ENCODE measurements at places on chromosomes 1 and 21. TPM values are rescaled to one million over a fixed set of nuclear protein-coding genes. Genes with fewer than 3 reads are reported as not detected.

- no peak for DNase-seq
Observed at GRCh38 chr1:145701306-145701862, 5.8 kb downstream of the PDZK1 start.

DNA sequence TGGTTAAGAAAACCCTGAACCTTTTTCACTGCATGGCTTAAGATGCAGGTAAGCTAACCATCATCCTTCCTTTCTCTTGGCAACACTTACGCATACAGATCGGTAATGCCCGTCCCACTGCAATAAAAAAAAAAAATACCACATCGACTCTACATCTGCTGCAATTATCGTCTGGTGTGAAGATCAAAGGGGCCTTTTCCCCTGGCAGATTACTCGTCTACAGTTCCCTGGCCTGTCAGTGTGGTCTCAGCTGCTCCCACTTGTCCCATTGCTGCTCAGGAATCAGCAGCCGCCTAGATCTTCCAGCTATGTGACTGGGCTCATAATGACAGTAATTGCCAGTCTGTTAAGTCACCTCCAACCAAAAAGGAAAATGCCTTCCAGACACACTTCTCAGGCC is 133.1 kb downstream of the SETD4 start:
- no peak for DNase-seq

GRCh38 chr1:51612447-51612961 is 4.4 kb upstream of the OSBPL9 start:
- no peak for DNase-seq

DNA sequence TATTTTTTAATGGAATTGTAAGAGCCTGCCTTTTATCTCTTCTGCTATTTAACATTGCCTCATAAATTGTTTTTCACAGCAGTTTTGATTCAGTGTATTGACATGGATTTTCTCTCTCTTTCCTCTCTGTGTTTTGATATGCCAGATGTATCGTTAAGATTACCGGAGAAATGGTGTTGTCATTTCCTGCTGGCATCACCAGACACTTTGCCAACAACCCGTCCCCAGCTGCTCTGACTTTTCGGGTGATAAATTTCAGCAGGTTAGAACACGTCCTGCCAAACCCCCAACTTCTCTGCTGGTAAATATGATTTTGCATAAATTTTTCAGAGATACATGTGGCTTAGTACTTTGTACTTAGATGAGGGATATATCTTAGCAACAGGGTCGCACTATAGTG is 23.1 kb upstream of the DYNLT5 start:
- DNase-seq: no peak

- DNase-seq: no peak
Observed at GRCh38 chr1:205568135-205568468, 63.6 kb downstream of the CDK18 start.

DNA sequence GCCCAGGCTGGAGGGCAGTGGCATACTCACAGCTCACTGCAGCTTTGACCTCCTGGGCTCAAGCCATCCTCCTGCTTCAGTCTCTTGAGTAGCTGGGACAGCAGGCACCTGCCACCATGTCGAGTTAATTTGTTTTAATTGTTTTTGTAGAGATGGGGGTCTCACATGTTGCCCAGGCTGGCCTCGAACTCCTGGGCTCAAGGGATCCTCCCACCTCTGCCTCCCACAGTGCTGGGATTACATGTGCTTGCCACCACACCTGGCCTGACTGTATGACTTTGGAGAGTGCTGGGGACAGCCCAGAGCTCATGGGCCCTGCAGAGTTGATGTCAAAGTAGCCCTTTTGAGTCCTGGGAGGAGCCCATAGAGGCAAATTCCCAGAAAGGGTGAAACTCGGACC is 1.8 kb downstream of the OBSCN start:
- DNase-seq: no peak

- no peak for DNase-seq
Observed at GRCh38 chr1:108814343-108815125, 42.4 kb downstream of the AKNAD1 start.

The UBL4B gene
- not detected for total RNA-seq

DNA sequence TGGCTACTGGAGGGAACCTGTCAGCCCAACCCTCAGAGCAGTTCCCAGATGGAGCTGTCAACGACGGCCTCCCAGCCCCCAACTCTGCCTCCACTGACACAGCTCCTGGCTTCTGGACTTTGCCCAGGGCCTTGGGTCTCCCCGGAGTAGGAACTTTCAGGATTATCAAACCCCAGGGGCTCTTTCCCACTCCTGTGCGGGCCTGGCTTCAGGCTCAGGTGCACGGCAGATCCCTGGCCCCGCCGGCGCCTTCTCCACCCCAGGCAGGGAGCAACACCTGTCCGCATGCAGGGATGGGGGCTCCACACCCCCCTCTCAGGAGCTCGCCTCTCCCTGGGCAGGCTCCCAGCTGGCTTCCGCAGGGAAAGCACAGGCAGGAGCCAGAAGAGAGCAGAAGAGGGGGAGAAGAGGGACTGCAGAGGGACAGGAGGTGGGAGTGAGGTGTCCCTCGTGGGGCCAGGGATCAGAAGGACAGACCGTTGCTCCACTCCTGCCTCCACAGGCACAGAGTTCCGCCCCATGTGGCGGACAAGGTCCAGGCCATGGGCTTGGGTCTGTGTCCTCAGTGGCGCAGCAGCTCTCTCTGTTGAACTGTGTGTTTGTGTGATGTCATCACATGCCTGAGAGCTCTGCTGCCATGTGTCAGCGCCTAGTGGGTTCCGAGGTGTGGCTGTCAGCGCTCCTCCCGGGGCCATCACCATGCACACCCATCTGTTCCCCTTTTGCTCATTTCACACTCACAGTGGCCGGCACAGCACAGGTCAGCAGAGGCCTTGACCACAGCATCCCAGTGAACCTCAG is 107.7 kb downstream of the PDE9A start:
- peak; percentile 66 for DNase-seq

The HTR6 gene
- 0.13 TPM for total RNA-seq

GRCh38 chr1:175511496-175511895 is 231.9 kb downstream of the TNR start:
- DNase-seq: no peak

The LCE3E gene
- not detected for total RNA-seq

DNA sequence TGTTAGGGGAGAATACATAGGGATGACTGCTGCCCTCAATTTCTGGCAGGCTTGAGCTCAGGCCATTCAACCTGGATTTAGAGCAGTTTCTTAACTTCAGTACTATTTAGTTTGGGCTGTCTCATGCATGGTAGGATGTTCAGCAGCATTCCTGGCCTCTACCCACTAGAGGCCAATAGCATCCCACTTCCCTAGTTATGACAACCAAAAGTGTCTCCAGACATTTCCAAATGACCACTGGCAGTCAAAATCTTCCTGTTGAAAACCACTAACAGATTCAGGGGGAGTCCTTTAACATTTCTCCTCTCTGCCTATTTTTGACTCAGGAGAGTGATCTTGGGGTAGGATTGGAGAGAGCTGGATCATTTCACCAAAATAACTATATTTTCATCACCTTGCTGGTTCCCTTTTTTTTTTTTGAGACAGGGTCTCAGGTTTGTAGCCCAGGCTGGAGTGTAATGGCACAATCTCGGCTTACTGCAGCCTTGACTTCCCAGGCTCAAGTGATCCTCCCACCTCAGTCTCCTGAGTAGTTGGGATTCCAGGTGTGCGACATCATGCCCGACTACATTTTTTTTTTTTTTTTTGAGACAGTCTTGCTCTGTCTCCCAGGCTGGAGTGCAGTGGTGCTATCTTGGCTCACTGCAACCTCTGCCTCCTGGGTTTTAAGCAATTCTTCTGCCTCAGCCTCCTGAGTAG is 8.7 kb downstream of the GNAT2 start:
- no peak for DNase-seq

The OR6K3 gene
- total RNA-seq: not detected

The KLF17 gene
- not detected for total RNA-seq

DNA sequence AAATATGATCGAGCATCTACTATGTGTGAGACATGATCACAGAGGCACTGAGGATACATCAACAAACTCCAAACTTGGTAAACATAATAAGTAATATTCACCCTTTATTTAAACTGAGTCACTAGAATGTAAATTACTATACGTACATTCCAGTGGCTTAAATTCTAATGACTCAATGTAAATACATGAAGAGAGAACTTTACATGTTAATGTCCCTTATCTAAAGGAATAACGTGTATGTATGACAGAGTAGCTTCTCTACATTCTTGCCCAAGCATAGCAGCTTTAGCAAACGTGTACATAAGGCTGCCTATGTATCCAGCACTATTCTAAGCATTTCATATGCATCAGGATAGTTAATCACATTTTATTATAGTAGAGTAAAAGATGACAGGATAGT is 111.8 kb upstream of the CYYR1 start:
- no peak for DNase-seq

- DNase-seq: no peak
Observed at GRCh38 chr1:225823811-225824261, 13.9 kb downstream of the EPHX1 start.

The CCDC24 gene
- total RNA-seq: 3.3 TPM

DNA sequence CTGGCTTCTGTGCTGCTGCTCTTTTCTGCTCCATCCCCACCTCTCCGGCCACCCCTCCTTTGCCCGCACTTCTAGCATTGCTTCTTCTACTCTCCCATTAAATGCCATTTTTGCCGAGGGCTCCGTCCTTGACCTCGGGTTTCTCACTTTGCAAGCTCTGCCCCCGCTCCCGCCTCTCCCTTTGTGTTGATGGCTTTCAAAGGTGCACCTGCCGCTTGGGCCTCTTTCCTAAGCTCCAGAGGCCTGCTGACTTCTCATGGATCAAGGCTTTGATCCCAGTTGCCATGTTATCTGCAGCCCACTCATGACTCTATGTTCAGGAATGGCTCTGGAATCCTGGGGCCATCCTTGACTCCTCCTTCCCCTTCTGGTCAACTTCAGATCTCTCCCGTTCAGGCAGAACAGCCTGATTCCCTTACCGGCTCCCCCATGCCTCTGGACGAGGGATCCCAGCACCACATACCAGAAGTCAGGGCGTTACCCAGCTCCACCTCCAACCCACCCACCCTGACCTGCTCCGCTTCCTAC is 54.3 kb downstream of the TLR5 start:
- no peak for DNase-seq

GRCh38 chr1:106178791-106179190 is 877.7 kb upstream of the PRMT6 start:
- no peak for DNase-seq

The LINGO4 gene
- 0.36 TPM for total RNA-seq

The POU2F1 gene
- 34.8 TPM for total RNA-seq

- DNase-seq: no peak
Observed at GRCh38 chr1:162284206-162284955, 92.3 kb downstream of the SPATA46 start.

- peak; percentile 78 for DNase-seq
Observed at GRCh38 chr1:193479187-193479586, 292.8 kb upstream of the B3GALT2 start.

- no peak for DNase-seq
Observed at GRCh38 chr1:60111716-60112115, 38.1 kb upstream of the C1orf87 start.

The PALMD gene
- 7.6 TPM for total RNA-seq

- no peak for DNase-seq
Observed at GRCh38 chr1:18037651-18038050, 69.9 kb upstream of the IGSF21 start.
